ENCODE measurements at places on chromosomes 1 and 21.

- no peak for DNase-seq
These were observed 9.2 kb downstream of the PADI2 start for GRCh38 chr1:17109892-17110554.

DNA sequence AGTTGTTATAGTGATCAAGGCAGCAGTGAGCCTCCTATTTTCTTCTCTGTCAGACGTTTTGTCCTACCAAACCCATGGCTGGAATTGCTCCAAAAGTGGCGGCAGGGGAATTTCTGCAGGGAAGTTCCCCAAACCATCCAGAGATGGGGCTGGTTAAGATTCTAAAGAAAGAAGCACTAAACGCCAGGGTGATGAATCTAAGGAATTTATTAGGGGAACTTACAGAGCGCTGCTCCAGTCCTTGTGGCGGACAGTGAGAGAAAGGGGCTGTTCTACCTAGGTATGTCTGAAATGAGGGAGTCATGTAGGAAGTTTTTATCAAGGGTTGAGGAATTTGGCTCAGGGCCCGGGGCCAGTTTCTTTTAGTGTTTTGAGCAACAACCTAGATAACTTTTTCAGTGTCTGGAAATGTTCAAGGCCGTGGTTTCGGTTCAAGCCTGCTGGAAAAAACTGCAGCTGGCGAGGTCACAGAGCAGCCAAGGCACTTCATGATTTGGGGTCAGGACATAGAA is 222.4 kb upstream of the B3GALT2 start:
- DNase-seq, result no peak

GRCh38 chr1:194474701-194475100 is 1288.3 kb upstream of the B3GALT2 start:
- DNase-seq, result no peak

DNA sequence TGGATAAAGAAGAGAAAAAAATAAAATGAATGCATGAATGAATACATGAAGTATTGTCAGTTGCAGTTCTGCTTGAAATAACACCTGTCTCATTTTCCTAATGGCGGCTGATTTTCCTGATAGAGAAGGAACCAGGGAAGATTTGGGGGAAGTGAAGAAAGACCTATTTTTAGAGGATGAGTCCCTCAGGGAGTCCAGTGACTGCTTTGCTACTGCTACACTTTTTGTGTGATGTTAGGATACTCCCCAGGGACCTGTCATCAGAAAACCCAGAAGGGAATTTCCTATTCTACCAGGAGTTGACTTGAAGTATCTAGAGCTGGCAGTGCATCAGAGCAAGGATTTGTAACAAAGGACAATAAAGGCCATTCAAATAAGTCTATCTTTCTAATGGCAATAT is 114.8 kb downstream of the MAB21L3 start:
- DNase-seq, result no peak

DNA sequence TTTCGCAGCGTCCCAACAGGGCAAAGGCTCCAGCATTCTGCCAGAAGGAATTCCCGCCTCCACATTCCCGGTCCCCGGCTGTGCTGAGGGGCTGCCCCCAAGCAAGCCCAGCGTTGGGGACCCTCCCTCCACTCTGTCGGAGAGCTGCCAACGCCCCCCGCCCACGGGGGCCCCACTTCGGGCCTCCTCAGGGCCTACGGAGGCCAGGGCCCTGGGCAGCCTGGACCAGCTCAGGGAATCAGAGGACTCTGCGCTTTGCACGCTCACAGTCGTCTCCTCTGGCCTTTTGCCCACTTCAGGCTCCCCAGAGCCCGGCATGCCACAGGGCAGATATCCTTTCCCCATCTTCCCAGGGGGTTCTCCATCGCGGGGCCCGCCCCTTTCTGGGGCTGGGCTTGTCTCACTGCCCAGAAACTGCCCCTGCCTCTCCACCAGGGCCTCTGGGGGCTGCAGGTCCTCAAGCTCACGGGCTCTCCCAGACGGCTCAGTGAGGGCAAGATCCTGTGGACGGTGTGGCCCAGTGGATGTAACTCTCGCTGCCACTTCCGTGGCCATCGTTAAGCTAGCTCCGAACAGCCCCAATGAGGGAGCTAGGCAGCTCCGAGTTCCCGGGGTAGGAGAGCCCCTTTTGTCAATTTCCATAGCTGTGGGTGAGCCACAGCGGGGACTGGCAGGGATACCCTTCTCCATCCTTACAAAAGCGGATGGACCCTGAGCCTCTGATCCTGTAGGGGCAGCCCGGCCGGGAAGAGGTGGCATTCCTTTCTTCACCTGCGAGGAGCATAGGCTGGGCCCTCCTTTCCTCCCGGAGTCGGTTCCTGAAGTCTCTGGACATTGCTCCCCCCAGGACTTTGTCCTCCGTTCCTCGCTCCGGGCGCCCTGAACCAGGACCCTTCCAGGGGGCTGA is 2.8 kb downstream of the ITPKB start:
- no peak for DNase-seq

DNA sequence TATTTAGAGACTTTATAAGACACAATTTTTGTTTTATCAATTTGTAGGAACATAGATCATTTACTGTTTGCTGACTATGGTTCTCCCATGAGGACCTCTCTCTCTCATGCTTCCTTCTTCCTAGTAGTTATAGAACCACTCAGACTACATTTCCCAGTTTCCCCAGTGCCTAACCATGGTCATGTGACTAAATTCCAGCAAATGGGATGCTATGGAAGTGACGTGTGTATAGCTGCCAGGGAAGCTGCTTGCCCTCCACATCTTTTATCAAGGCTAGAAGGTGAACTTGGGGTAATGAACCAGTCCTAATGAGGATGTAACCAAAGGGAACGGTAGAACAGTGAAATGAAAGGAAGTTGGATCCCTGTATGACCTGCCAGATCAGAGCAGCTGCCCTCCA is 184.0 kb downstream of the MIS18A start:
- DNase-seq, result no peak

DNA sequence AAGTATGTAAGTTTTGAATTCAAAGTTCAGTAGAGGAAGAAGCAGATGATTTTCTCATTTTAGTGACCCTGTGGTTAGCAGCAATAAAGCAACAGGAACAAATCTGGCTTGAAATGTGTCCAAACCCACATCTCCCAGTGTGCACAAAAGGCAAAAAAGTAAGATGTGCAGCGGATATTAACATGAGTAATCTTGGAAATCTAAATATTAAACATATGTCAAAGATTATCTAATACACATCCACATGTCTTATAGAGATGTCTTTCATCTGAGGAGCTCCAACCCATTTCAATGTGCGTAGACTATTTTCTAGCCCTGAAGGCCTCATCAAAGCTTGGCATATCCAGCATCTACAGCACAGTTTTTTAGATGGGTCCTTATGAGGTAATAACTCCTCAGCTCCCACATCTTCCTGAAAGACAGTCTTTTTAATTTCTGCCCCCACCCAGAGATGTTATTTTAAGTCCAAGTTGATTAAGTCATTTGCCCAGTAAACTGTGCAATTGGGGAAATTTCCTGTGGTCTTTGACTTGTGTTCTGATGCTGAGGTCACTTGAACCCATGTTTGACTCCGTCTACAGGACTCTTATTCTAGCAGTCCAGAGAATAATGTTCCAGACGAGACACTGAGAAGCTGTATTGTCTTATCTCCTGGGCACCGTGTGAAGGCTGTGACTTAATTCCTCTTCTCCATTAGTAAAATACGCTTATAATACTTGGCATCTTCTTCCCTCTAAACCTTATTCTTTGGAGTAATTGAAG is 73.7 kb downstream of the LMO4 start:
- no peak for DNase-seq

GRCh38 chr21:15367061-15367626 is 302.3 kb upstream of the NRIP1 start:
- no peak for DNase-seq

- DNase-seq, result no peak
These were observed 101.4 kb upstream of the IVNS1ABP start for GRCh38 chr1:185418472-185418871.

DNA sequence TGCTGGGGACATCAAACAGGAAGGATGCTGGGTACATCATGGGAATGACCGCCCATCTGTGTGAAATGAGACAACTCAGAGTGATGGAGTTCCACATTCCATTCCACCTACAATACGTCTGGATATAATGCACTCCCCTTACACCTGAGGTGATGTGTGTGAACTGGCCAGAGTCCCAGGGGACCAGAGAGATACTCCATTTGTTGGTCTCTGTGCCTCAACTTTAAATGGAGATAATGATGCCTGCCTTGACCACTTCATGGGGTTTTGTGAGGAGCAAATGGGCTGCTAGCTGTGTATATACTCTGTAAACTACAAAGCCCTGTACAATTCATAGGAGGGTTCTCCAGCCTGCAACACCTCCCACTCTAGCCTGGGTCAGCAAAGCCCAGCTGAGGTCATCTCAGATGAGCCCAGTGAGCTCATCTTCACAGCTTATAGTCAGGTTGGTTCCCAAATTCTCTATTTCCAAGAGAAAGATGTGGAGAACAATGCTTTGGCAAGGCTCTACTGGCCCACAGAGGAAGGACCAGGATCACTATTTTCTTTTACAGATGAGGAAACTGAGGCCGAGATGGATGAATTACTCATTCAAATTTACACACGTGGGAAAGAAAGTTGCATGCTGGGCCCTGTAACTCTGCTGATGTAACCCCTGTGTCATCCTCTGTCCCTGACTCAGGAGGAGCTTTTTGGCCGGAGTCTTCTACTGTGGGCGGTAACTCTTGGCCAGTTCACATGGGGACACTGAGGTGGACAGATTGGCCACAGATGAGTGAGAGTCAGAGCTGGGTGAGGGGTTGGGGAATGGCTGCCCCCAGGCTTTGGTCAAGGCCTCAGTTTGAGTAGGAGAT is 105.6 kb upstream of the GCLM start:
- no peak for DNase-seq

- no peak for DNase-seq
These were observed 4.0 kb upstream of the ZBTB18 start for GRCh38 chr1:244046907-244047611.

DNA sequence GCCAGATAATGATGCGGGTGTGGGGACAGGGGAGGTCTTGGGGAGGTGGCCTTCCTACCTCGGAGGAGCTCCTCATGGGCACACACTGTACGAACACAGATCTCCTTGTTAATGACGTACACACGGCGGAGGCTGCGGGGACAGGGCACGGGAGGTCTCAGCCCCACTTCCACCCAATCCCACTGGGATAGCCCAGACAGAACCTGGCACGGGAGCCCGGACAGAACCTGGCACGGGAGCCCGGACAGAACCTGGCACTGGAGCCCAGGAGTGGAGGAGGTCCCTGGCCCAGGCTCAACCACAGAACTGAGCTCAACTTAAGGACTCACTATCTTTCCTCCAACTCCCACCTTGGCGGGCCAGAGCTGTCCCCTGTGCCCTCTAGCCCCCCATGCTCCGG is 5.2 kb downstream of the MFAP2 start:
- no peak for DNase-seq

- DNase-seq, result no peak
These were observed 118.1 kb downstream of the SIK1 start for GRCh38 chr21:43308815-43309283.

DNA sequence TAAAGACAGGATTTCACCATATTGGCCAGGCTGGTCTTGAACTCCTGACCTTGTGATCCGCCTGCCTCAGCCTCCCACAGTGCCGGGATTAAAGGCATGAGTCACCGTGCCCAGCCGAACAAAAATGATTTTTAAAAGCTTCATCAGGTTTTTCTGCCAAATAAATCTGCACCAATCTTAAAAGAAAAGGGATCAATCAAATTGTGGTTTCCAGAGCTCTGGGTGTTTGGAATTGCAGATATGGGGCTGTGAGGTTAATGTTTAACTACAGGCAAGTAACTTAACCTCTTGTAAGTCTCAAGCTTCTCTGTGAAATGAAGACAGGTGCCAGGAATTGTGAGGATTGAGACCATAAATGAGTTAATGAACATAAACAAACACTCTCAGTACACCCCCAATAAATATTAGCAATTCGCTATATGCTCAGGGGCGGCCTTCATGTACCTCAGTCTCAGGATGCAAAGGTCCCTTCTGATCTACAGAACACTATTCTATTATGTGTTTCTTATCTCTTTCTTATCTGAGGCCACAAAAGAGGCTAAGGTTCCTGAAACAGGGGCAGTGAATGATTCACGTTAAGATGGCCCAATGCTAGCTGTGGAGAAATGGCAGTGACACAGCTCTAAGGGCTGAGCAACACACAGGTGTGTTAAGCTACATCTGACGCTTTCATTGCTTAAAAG is 7.1 kb upstream of the GNPAT start:
- DNase-seq, result no peak

GRCh38 chr1:20010016-20010415 is 30.6 kb upstream of the PLA2G2A start:
- no peak for DNase-seq

DNA sequence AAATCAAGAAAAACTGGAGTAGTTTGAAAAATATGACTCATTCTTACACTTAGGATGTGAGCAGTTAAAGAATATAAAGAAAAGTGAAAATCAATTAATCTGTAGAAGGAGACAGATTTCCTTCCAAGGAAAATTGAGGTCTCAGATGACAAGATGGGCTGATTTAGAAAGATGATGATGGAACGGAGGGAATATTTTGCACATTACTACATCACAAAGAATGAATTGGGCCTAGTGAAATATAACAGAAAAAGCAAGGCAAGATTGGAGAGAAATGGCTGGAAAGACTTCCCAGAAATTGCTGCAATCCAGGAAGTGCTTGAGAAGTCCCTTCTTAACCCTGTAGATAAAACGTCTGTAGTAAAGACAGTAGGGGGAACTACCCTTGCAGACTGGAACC is 169.1 kb upstream of the SYT6 start:
- no peak for DNase-seq

DNA sequence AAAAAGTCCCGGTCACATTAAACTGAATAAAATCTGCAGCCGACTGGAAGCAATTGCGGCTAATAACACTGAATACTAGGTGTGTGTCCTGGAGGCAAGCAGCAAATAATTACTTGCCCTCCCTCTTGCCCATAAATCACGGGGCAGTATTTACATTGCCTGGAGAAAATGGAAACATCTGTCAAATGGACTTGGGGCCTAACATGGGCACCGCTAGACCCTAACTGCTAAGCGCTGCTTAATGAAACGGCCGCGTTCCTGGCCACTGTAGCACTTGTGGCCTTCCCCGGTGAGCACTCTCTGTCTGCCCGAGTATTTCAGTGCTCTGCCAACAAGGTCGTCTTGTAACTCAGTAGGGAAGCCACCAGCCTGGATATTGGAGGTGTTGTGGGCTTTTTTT is 23.9 kb upstream of the KNCN start:
- no peak for DNase-seq

DNA sequence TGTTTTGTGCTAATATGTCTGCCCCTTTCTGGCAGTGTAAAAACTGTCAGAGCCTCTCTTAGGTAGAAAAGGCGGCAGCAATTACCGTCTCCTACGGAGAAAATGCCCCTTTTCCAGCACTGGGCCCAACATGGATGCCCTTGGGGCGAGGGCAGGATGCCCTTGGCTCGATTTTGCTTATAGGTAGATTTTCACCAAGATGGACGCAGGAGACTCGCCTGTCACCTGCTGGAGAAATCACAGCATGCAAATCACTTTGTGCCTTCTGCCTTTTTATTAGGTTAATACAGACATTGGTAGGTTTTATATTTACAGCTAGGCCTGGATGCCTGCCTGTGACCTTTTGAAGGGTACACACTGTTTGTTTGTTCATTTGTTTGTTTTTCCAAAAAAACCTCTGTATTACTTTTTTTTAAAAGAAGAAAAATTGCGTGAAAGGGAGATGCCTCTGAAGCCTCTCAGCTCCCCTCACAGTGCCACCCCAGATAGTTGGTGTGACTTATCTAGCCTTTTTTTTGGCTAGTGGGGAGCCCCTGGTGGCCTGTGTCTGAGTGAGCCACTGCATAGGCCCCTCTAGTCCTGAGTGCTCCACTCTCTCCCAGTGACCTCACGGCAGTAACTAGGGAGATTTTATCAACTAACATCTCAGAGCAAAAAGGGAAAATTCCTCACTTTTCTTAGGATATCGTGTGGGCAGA is 2.5 kb downstream of the ATP1B1 start:
- DNase-seq, result peak; percentile 55

GRCh38 chr1:208054485-208054884 is 143.6 kb upstream of the CD34 start:
- DNase-seq, result no peak

All from COR-L47 (cell line).